ENCODE measurements at places on chromosomes 11 and 22.

- DNase-seq, result peak; percentile 78
Observed at GRCh38 chr22:45284705-45285262, at the start of gene UPK3A. Gene UPK3A (plus strand): TSS chr22:45284949. CDS start chr22:45285014, 65 bp downstream.

DNA sequence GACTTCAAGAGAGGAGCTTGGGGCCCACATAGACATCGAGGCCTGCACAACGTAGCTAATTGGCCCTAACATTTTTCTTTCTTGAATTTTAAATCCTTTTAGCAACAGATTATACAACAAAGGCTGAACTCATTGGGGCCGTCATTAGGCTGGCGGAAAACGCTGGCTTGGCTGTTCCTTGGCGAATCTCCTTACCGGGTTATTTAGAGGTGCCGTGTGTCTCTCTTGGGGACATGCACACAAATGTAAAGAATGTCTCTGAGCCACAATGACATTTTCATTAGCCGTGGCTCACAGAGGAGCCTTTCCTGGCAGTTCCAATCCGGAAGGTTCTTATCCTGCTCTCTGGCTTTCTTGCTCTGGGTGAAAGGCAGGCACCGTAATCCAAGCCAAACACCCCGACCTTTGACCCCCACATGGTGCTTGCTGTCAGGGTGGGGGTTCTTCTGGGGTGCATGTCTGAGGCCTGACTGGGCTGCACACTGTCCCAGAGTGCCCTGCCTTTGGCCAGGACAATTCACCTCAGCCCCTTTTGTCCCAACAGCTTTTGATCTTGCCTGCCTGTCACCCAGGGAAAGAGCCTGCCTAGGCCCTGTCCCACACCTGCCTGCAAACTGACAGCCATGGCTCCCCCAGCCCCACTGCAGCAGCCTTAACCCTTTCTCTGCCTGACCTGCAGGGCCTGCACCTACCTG is 9.2 kb upstream of the FGF3 start:
- no peak for DNase-seq

GRCh38 chr22:47355388-47355725 is 592.9 kb downstream of the TBC1D22A start:
- no peak for DNase-seq

- no peak for DNase-seq
Observed at GRCh38 chr22:17149076-17149815, 9.8 kb downstream of the HDHD5 start.

- no peak for DNase-seq
Observed at GRCh38 chr11:114207096-114207495, 89.1 kb upstream of the NNMT start.

GRCh38 chr11:105609832-105610781 is at the start of gene GRIA4:
Gene GRIA4 (plus strand): TSS chr11:105610073. CDS start chr11:105610998, 925 bp downstream.
- DNase-seq, result peak; percentile 7

DNA sequence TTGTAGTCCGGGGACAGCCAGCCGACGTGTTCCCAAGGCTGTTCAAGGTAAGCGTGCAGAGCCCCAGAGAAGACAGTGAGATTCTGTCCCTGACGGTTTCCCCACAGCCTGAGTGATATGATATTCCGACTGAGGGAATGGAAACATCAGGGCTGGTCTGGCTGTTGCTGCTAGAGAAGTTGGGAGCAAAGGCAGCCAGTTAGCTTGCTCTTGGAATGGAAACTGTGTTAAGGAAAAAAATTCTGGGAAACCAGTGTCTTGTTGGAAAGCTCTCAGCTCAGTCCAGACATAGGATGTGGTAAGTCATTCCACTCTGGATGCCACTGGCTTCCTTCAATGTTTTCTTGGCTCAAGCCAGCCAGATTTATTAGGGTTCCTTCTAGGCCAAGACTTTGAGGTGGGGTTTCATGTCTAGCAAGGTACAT is 8.8 kb downstream of the CRY2 start:
- no peak for DNase-seq

DNA sequence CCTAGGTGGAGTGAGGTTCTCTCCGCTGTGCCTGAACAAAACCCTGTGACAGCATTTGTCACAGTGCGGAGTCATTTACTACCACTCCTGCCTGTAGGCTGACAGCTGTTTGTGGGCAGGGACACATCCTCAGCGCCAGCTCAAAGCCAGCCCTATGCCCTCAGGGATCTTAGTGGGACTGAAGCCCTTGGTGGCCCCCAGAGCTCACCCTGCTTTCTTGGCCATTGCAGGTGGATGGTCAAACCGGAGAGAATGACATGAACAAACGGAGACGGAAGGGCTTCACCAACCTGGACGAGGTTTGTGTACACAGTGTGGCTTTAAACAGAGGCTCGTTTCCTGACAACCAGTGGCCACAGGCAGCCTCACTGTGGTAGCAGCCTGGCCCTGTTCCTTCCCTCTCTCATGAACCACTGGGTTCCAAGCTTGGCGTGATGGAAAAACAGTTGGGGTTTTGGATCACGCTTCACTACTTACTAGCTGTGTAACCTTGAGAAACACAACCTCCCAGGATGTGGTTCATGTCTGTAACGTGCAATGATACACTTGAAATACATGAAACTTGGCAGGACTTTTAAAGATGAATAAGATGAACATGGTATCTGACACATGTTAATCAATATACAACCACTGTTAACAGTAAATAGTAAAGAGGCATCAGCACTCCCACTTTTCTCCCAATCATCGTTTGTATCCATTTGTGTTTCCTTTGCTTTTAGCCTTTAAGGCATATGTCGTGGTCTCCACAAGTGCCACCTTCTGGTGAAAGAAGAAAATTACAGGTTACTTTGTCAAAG is 125.8 kb downstream of the MICAL2 start:
- peak; percentile 65 for DNase-seq

DNA sequence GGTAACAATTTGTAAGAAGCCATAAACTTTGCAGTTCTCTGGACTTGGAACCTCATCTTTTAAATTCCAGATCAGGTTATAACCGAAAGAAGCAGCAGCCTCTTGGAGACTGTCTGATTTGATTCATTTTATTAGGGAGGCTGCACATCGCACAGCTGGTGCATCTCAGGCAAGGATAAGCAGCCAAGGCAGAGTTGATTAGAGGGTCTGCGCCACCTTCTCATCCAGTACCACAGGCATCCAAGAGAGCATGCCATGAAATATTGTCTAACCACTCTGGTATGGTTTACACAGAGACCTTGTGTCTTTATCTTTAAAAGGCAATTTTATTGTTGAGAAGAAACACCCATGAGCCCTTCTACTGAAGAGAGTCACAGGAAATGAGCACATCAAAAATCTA is 16.2 kb upstream of the CWF19L2 start:
- no peak for DNase-seq

DNA sequence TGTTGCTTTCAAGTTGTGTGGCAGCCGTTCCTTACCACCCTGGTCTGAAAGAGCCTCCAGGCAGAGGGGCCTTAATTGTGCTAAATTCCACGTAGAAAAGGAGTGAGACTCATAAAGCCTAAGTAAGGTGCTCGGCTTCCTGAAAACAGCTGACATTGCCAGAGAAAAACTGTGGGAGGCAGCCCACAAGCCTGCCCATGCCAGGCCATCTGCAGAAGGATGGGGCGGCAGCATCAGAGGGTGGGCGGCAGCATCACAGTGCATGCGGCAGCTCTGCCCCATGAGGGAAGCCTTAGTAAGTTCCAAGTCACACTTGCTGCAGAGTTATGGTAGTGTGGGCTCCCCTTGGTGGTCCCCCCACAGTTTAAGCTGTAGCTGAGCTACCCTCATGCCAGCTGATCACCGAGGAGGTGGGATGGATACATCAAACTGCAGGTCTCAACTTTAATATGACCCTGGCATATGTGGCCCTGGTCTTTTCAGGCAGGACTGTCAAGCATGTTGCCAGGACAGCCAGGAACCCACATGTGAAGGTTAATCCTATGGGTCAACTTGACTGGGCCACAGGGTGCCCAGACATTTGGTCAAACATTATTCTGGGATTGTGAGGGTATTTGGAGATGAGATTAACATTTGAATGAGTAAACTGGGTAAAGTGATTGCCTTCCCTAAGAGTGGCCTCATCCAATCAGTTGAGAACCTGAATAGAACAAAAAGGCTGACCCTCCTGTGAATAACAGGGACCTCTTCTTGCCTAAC is 3.1 kb upstream of the EIF3F start:
- DNase-seq, result no peak

- no peak for DNase-seq
Observed at GRCh38 chr22:45224988-45225731, 15.5 kb downstream of the KIAA0930 start.

DNA sequence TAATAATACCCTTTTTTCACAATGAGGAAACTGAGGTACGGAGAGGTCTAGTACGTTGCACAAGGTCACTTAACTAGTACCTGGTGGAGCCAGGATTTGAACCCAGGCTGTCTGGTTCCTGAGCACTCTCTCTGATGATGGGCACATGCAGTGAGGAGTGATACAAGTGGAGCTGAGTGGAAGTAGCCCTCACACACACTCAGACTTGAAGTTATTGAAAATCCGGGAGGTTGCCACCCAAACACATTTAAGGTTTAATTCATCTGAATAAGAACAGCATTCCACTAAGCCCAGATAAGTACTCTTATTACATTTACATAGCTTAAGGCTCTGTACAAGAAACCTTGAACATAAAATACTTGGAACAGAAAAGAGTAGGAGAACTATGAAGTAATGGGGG is 4.8 kb downstream of the GRAP2 start:
- no peak for DNase-seq

- no peak for DNase-seq
Observed at GRCh38 chr22:45151503-45151902, 12.2 kb upstream of the NUP50 start.

- DNase-seq, result no peak
Observed at GRCh38 chr11:95338430-95338991, 107.5 kb upstream of the SESN3 start.

GRCh38 chr11:120489799-120490198 is 21.7 kb upstream of the GRIK4 start:
- no peak for DNase-seq

DNA sequence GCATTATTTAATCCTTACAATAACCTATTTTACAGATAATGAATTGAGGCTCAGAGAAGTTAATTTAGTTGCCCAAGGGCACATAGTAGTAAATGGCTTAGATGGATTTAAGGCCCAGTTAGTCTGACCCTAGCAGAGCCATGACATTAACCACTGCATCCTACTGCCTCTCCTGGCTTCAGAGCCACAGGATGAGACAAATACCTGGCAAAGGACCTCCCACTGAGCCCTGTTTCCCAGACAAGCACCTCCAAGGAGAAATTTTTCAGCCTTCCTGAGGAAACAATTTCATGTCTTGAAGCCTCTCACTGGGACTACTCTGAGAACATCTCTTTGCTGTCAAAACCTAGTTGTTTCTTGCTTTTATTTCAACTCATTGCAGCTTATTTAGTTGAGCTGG is 28.4 kb downstream of the IZUMO1R start:
- DNase-seq, result no peak

DNA sequence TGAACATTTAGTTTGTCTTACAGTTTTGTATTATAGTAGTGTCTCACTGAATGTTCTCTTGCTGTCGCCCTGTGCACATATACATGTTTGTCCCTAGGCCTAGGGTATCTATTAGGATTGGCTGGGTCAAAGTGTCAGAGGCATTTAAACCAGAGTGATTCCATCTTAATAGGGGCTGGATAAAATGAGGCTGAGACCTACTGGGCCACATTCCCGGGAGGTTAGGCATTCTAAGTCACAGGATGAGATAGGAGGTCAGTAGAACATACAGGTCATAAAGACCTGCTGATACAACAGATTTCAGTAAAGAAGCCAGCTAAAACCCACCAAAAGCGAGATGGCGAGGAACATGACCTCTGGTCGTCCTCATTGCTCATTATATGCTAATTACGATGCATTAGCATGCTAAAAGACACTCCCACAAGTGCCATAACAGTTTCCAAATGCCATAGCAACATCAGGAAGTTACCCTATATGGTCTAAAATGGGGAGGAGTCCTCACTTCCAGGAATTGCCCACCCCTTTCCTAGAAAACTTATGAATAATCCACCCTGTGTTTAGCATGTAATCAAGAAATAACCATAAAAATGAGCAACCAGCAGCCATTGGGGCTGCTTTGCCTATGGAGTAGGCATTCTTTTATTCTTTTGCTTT is 82.6 kb downstream of the LDLRAD3 start:
- no peak for DNase-seq

GRCh38 chr11:8059571-8060011 is 21.4 kb upstream of the TUB start:
- no peak for DNase-seq

DNA sequence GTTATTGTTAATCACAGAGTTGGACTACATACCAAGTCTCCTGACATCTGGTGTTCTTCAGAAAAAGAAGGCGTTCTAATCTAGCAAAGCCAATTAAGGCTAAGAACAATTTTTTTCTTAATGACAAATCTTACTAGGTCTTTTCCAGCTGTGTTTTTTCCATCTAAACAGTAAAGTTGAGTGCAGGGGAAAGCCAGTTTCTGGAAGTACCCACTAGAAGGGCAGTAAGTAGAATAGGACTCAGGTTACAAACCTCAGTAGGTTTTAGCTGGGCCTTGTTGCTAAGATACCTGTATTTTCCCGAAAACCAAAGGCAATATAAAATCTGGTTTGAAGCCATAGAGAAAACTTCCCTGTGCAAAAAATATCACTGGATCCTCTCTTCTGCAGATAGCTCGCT is 351.9 kb downstream of the ETS1 start:
- DNase-seq, result no peak

DNA sequence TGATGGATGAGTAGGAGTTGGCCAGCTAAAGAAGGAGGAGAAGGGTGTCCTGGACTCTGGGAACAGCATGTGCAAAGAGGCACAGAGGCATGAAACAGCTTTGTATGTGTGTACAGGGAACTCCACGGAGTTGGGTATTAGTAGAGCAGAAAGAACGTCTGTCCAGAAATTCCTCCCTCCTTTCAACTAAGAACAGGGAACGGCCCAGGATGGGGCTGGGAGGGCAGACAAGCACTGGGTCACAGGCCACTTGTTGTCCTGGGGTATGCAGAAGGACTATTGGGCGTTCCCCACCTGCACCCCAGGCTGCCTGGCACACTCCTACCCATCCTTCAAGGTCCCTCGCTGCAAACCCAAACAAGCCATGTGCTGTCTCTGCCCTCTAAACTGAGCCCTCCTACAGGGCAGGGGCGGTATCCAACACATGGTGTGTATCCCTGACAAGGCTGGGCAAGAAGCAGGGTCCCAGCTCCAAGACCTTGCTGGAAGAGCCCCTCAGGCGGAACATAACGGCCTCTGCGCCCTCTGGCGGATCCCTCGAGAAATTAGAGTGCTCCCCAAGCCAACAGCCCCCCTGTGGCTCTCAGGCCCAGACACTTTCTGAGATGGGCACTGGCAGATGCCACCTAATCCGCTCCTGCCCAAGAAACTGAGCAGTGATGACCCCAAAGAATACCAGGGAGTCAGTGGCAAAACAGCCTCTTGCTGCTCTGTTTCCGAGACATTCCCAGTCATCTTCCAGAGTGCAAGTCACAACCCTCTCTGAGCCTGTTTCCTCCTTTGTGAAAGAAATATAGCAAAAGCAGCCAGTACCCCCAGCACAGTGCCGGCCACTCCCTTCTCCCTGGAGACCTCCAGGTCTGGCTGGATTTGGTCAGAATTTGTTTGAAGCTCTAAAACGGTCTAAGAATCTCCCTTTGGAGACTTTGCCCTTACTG is 1.6 kb upstream of the ELFN2 start:
- DNase-seq, result peak; percentile 64

DNA sequence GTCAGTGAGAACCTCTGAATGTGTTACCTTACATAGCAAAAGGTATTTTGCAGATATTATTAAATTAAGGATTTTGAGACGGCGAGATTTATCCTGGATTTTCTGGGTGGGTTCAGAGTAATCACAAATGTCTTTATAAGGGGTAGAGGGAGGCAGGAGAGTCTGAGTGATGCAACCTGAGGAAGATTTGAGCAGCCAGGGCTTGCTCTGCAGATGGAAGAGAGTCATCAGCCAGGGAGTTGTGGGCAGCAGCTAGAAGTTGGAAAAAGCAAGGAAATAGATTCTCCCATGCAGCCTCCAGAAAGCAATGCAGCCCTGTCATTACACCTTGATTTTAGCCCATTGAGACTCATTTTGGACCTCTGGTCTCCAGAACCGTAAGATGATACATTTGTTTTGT is 4.1 kb upstream of the WDR74 start:
- no peak for DNase-seq

All from activated T-cell treated with anti-CD3 and anti-CD28 coated beads, Interleukin-2, amount 50 U/mL, for 72 hours (primary cell).